ENCODE measurements at places on chromosomes 3 and 15.

DNA sequence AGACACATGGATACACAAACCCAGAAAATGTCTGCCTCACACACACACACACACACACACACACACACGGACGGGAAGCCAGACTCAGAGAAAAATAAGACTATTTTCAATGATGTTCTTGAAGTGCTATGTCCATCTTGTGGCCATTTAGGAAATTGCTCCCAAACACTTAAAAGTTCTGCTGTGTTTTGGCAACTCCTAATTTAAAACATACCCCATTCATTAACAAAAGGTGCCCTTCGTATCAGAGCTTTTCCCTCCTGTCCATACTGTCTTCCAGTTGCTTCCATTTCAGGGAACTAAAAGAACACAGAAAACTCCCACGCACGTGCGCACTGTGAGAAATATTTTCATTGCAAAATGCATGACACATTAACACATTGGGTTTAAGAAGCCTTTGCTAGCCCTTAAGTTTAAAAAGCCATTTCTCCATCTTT lies 44.6 kb downstream of the SLC12A1 start:
- DNase-seq, result peak; percentile 56

DNA sequence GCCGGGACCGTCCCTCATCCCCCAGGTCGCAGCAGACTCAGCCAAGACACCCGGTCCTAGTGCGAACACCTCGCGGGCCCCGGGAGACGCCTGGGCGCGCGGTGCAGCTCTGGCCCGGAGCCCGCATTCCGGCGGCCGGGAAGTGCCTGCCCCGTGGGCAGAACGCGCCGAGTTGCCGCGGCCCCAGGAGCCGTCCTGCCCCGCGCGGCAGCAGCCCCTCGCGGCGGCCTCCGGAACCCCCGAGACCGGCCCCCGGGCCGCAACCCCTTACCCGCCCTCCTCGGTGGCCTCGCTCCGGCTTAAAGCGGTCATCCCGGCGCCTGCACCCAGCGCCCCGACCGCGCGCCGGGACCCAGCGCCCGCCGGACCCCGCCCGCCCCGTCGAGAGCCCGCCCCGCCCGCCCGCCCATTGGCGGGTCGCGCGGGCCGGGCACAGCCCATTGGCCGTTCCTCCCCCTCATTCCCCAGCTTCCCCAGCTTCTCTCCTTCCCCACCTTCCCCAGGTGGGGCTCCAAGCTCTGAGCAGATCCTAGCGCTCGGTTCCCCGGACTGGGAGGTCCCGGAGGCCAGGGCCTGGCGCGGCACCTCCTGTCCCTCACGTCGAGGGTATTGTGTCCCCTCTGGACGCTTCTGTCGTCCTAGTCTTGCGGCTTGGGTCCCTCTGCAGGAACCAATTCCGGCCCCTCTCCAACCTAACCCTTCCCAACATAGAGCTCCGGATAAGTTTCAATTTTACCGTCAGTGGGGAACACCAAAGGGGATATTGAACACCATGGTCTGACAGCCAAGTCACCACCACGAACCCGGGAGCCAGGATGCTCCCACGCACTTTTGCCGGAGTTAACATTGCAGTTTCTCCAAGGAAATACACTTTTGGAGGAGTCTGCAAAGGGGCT lies at the start of gene GRAMD2A:
TSS of gene GRAMD2A (minus strand) at position 328 of the 896 bp plus-strand sequence.
- DNase-seq, result peak; percentile 45

- DNase-seq, result no peak
These were observed 8.8 kb upstream of the GNAT1 start for GRCh38 chr3:50182533-50183099.

- no peak for DNase-seq
These were observed 14.2 kb upstream of the HOMER2 start for GRCh38 chr15:82966671-82967071.

DNA sequence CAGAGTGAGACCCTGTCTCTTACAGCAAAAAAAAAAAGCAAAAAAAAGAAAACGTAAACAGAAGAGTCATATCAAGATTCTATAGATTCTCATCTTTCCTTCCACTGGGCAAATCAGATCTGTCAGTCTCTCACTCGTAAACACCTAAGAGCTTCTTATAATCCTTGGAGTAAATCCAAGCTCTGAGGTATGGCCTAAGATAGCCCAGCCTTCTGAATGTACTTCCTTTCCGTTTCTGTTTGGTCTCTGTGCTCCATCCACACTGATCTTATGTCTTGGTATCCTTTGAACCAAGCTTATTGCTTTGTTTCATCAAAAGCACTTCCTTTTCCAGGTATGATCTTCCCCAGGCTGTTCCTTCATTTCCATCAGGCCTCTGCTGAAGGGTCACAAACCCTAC lies 137.8 kb downstream of the CADPS start:
- DNase-seq, result no peak

DNA sequence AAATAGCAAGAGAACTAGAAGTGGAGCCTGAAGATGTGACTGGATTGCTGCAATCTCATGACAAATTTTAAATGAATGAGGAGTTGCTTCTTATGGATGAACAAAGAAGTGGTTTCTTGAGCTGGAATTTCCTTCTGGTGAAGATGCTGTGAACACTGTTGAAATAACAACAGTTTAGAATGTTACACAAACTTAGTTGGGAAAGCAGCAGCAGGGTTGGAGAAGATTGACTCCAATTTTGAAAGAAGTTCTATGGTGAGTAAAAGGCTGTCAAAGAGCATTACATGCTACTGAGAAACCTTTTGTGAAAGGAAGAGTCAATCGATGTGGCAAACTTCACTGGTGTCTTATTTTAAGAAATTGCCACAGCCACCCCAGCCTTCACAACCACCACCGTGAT lies 220.9 kb upstream of the LRRFIP2 start:
- no peak for DNase-seq

- DNase-seq, result no peak
These were observed 254.4 kb upstream of the ARRDC4 start for GRCh38 chr15:97706059-97706458.

DNA sequence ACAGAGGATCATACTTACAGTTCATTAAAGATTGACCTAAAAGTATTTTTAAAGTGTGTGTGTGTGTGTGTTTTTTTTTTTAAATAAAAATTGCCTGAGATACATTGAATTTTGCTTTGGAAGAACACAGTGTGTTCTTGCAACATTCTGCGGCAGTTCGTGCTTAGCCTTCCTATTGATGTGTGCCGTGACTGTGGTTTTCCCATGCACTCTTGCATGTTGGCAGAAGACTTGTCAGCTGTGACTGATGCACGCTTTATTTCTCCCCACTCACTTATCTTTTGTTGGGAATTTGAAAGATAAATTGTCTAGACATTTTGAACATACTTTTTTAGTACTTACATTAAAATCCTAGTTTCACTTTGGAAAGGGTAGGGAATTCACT lies 136.3 kb upstream of the LRRFIP2 start:
- no peak for DNase-seq

GRCh38 chr3:14969671-14970070 lies 22.3 kb downstream of the NR2C2 start:
- DNase-seq, result no peak

- peak; percentile 51 for DNase-seq
These were observed 470.8 kb downstream of the SOX2 start for GRCh38 chr3:182182531-182182968.

GRCh38 chr3:132854856-132855535 lies 132.8 kb upstream of the NPHP3 start:
- peak; percentile 27 for DNase-seq

GRCh38 chr3:9970020-9970652 lies 16.5 kb downstream of the EMC3 start:
- DNase-seq, result no peak

GRCh38 chr3:136858381-136858780 lies 3.6 kb upstream of the NCK1 start:
- no peak for DNase-seq

DNA sequence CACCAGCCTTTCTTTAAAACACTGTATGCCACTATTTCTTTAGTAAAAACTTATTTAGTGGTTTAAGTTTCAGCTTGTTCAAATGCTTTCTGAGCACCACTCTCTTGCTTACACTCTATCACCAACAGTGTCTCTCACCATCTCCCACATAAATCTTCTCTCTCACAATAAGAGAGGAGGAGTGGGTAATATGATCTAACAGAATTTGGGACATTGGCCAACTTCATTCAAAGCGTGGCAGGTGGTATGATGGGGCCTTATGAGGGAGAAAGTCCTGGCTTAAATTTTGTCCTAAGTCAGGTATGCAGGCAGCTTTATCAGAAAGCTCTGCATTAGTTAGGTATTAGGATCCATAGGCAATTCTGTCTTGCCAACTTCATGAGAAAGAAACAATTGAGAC lies 1132.5 kb downstream of the TUSC7 start:
- peak; percentile 94 for DNase-seq

DNA sequence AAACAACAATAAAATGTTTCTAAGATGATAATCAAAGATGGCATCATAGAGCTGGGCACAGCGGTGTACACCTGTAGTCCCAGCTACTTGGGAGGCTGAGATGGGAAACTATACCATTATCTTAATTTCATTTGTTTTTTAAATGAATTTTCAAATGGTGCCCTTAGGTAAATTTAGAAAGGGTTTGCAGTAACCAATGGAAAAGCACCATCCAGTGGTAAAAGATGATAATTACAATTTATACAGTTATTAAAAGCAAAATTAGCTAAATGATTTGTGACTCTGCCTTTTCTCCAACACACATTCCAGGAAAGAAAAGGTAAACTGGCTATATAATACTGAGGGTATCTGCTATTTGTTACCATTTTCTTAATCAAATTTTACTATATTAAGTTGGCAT lies 14.4 kb upstream of the ANKRD28 start:
- DNase-seq, result no peak

DNA sequence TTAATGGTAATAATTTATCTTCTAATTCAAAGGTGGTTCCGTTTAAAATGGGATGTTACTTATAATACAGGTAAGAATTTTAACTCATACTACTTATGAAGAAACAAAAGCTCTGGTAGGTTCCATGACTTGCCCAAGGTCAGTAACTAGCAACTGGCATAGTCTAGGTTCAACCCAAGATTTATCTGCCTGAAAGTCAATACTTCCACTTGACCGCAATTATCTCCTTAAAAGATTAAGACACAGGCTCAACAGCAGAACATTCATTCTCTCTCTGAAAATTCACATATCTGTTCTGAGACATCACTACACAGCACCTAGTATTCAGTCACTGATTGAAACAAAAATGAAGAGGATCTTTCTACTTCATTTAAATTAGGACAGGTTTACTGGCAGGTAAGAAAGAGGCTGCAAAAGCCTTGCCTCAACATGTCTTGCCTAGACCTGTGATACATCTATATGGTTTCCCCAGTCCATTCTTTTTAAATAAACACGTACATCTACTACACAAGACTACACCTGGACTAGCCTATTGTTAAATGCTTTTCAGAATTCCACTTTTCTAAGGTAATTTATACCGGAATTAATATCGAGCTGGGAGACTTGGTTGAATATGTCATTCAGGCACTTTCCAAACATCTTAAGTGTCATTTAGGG lies 1.2 kb downstream of the CSNK1G1 start:
- DNase-seq, result peak; percentile 42

DNA sequence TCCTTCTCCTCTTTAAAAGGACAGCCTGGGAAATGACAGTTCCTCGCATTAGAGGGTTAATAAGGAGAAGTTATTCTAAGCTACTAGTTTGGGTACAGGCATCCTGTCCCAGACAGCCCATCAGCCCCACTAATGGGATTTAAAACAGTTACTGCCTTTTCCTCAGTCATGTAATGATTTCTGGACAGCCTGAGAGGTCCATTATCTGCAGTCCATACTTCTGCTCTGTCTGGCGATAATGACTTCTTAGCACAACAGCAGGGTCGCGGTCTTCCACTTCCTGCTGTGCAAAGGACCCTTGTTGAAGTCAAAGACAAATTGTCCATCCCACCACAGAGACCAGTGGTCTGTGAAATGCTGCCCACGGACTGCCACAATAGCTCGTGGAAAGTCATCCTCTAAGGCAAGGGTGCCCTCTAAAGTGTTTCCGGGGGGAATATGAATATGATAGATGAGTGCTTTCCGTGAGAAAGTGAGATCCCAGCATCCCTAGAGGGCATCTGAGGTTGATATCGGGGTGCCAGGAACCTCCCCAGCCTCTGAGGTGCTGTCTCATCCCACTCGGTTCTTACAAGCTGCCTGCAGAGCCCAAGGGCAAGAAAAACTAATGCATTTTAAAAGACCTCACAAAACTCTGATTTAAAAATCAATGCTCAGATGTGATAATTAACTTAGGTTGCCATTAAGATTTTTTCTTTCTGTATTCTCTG lies 100.7 kb downstream of the SHOX2 start:
- DNase-seq, result no peak

DNA sequence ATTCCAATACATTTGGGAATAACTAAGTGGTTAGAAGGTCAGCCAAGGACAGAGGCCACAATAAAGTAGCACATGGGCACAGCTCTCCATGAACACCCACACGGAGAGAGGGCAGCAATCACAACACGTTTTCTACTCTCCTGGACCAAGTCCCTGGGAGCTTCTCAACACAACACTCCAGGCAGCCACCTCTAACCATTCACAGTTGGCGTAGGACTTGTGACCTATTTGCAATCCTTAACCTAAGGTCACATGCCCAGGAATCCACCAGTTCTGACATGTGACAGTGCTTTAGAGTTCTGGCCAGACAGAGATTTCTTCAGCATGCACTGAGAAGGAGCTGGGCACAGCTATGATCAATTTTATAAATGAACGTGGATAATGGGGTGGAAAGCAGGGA lies 280.8 kb downstream of the SHQ1 start:
- no peak for DNase-seq

- no peak for DNase-seq
These were observed 136.5 kb downstream of the CHSY1 start for GRCh38 chr15:101115393-101115785.

DNA sequence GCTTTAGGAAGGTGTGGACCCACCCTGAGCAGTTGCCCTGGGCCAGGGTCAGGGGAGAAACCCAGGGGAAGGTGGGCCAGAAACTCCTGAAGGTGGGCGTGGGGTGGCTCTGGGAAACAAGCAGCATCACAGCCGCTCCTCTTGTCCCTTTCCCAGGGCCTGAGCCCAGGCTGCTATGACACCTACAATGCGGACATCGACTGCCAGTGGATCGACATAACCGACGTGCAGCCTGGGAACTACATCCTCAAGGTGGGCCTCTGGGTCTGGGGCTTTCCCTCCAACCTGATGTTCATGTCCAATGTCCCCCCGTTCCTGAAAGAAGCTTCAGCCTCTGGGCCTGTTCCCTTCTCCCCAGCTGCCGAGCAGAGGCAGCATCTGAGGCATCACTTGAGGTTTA lies 21.4 kb downstream of the LOXL1 start:
- DNase-seq, result no peak

GRCh38 chr15:99438691-99439523 lies 126.9 kb upstream of the MEF2A start:
- no peak for DNase-seq

GRCh38 chr3:13594146-13594545 lies 45.2 kb downstream of the FBLN2 start:
- no peak for DNase-seq

DNA sequence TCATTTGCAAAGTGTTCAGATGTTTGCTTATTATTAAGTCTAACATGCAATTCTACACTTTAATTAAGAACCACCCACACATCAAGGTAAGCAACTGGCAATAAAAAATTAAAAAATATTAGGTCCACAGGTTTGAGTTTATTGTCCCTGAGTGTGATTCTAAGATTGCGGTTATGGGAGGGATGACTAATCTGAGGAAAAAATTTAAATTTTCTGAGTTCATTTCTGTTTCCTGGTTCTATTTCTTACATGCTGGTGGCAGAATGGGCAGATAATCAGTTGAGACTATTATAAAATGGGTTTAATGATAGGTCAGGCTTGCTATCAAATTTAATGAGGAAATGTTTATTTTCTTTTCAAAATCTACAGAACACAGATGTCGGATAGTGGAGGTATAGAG lies 105.9 kb downstream of the TP63 start:
- no peak for DNase-seq

Measured in NCI-H1105 treated with DMSO at 0.1 percent for 48 hours (cell line).